Endothelial cell (in vitro differentiated cells): ENCODE measurements at places on chromosomes 12 and 14. TPM values are rescaled to one million over a fixed set of nuclear protein-coding genes. Genes with fewer than 3 reads are reported as not detected.

GRCh38 chr12:53543539-53543938 is 36.3 kb upstream of the NPFF start:
- DNase-seq, result peak; percentile 57

Gene TCTN2
- 11.3 TPM for total RNA-seq

Gene VRTN
- 4.3 TPM for total RNA-seq

Gene CACNA1C
- total RNA-seq, result 11.1 TPM

Gene CLEC9A
- not detected for total RNA-seq

DNA sequence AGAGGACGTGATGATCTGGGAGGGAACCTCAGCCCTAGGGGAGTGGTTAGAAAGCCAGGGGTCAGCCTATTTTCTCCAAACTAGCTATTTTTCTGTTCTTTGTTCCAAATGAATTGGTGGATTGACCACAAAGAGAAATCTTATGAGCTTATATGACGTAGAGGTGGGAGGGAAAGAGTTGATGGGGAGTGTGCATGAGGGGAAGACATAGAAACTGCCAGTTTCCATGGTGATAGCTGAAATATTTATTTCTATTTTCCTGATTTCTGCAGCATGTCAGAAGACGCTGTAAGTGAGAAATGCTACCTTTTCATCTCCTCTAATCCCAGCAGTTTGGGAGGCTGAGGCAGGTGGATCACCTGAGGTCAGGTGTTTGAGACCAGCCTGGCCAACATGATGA is 51.4 kb upstream of the CISTR start:
- no peak for DNase-seq

DNA sequence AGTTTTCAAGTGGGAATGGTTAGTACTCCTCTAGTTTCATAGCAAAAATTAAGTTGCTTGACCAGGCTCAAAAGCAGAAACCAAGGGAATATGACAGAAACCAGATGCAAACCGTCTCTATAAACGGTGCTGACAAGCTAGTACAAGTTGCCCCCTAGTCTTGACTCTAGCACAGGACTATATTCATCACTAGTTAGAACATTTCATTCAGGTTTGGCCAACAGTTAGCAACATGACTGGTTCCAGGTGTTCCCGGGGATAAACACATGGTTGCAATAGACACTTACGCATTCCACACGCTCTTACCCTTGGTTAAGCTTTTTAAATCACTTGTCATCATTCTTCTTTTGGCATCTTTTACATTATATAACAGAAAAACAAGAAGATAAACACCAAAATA is 103.6 kb downstream of the SCFD1 start:
- no peak for DNase-seq

DNA sequence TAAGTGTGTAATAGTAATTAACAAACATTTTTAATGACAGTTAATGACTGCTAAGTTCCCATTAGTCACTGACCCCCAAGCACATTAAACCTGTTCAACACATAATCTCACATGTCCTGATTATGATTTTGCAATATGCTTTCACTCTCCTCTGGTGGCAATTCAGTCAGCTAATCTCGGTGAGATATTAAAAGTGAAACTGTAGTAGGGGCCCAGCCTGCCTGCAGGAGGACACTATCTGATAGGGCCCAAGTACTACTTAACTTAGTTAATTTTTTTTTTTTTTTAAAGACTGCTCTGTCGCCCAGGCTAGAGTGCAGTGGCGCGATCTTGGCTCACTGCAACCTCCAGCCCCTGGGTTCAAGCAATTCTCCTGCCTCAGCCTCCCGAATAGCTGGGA is 48.8 kb downstream of the CIT start:
- DNase-seq, result no peak

- DNase-seq, result no peak
Measured at GRCh38 chr12:180445-180844, 33.5 kb downstream of the SLC6A12 start.

Gene C14orf39
- 3.8 TPM for total RNA-seq

- no peak for DNase-seq
Measured at GRCh38 chr12:117662220-117662619, 300.8 kb upstream of the NOS1 start.

Gene ACRBP
- total RNA-seq, result 19.3 TPM

Gene MGP
- total RNA-seq, result 0.26 TPM

DNA sequence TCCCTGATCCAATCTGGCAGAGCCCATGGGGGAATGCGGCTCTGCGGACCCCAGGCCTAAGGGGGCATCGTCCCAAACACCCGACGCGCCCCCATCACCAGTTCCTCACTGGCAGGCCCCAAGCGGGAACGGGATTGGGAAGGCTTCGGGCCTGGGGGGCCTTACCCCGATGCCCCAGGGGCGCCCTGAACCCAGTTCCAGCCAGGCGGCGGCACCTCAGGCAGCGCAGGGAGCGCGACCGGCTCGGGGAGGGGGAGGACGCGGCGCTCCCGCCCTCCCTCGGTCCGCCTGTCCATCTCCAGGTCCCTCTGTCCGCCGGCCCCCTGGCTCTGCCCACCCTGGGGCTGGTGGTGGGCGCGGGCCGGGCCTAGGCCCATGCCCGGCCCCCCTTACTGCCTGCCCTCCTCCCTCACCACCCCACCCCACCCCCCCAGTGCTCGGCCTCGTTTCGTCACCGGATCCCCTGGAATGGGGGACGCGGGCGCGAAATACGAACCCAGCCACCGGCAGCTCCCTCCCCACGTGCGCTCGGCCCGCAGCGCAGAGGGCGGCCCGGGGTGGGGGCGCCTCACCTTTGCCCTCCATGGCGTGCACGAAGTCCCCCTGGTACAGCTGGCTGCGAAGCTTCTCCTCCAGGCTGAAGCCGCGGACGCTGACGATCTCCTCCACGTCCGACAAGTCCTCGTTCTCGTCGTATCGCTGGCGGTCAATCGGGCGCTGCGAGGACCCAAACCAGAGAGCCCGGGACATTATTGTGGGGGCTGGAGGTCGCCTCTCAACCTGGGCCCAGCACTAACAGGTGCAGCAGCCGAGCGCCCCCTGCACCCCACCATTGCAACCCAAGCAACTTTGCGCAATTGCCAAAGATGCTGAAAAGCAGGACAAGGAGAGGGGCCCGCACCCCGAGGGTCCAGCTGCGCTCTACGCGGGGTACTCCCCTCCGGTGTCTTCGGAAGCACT is 2.3 kb downstream of the KDM2B start:
- DNase-seq, result peak; percentile 46

DNA sequence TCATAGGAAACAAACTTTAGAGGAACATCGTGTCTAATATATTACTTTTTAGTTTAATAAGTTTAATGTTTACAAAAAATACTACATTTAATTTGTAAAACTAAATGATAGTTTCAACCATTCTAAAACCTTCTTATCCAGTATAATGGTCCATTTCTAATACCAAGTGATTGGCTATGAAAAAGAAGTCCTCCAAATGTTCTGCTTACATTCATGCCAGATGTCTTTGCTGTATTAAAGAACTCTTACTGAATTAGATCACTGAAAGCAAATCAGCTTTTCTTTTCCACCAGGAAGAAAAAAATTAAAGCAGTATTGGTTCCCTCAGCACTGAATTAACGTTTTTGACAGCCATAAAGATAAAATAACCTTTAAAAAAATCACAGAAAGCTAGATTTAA is 3.7 kb downstream of the NOVA1 start:
- no peak for DNase-seq
